ENCODE measurements at places on chromosomes 2 and 18.

GRCh38 chr2:241437179-241437578, 71.2 kb downstream of the STK25 start:
- DNase-seq, result no peak

- no peak for DNase-seq
These were observed 563.6 kb upstream of the PKDCC start for GRCh38 chr2:41483982-41484857.

DNA sequence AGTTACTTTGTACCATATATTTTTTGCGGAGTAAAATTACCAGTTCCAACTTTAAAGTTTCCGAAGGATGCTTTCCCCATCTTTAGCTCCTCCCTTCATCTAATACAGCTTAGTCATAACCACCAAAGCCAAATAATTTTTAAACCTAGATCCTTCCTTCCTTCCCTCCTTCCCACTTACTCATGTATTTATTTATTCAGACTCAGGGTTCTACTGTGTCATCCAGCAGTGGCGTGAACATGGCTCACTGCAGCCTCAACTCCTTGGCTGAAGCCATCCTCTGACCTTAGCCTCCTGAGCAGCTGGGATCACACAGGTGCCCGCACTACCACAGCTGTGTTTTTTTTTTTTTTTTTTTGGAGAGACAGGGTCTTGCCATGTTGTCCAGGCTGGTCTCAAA, 4.4 kb downstream of the LPIN2 start:
- no peak for DNase-seq

DNA sequence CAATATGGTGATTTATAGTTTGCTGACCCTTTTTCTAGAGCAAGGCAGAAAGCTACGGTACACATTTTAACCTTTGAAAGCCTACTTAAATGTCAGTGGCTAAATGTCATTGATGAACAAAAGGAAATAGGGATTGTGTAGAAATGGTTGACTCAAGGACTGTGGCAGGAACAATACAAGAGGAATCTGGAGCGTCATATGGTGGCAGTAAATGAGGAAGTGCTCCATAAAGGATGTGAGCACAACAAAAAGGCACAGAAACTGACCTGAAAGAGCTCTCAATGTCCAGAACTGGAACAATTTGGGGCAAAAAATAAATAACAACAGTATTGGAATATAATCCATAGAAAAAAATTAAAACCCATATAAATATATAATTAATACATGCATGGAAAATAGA, 443.9 kb upstream of the VRK2 start:
- no peak for DNase-seq

GRCh38 chr2:132438691-132439090, 22.1 kb downstream of the GPR39 start:
- DNase-seq, result no peak

DNA sequence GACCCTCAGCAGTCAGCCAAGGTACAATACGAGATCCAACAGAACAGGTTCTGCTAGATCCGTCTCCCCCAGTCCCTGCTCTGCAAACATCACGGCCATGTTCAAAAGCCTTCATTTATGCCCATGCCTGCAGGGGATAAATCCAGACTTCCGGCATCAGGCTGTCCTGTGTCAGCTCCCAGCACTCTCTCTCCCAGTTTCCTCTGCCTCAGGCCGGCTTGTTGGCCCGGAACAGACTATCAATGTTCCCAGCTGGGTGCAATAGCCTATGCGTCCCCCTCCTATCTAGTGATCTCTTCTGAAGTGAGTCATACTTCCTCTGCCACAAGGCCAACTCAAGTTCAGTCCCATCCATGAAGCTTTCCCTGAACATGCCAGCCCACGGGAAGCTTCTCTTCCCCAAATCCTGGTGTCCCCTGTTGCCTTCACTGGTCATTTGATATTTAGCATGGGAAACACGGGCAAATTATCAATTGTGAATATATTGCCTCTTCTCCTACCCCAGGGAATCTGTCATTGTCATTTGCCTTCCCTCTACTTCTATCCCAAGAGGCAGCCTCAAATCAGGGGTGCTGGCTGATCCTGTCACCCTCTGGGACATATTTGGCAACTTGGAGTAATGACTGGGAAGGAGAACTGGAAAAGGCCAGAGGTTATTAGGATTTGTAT, 51.1 kb downstream of the CAPN13 start:
- DNase-seq, result no peak

DNA sequence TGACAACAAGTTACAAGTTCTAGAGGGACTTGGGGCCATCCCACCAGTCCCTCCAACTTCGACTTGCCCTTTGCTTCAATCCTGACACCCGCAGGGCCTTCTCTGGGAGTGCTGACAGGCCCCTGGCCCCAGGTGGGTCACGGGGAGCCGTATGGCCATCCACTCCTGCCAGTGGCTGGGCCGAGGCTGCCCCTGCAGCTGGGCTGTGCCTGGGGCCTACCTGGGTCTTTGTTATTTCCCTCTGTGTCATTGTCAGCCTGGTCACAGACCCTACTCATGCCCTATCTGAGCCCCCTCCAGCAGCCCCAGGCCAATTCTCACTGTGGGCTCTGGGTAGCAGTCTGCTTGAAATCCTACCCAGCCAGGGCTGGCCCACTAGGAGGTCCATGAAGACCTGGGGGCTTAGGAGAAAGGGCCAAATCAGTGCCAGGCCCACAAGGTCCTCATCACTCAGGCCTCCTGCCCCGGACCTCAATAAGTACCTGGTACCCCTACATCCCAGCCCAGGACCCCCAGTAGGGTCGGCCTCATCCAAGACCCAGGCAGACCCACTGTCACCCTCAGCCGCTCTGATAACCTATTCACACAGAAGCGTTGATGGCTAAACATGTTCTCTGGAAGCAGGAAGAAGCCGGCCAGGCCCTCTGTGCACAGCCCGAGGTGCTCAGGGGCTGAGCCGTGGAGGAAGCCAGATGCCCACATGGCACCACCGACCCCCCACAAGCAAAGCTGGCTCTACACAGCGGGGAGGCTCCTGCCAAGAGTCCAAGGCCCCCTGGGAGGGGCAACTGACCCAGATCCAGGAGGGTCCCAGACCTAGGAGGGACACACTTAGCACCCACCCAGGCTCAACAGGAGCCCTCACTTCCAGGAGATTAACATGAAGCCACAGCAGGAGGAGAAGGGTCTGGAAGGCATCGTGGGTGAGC, 57.7 kb downstream of the BIN1 start:
- no peak for DNase-seq

- no peak for DNase-seq
These were observed 32.0 kb downstream of the ERCC3 start for GRCh38 chr2:127261804-127262406.

GRCh38 chr2:28720345-28720744, 31.3 kb upstream of the PPP1CB start:
- no peak for DNase-seq

DNA sequence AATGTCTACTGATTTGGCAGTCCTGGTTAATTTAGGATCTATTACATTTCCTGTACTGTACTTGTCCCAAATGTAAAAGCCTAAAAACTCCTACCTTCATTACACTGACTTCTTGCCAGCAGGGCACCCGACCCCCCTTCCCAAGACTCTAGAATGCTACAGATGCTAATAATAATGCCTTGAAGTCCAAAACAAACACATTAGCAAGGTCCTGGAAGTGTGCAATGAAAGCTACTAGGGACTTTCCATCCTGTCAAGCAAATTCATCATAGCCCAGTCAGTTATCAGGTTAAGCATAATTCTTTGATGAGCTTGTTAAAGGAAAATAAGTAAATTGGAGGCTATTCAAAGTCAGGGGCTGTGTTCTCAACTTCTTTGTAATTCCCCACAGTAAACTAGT, 115.3 kb upstream of the RBBP8 start:
- DNase-seq, result no peak

GRCh38 chr18:10755855-10756254, 230.0 kb downstream of the NAPG start:
- no peak for DNase-seq

DNA sequence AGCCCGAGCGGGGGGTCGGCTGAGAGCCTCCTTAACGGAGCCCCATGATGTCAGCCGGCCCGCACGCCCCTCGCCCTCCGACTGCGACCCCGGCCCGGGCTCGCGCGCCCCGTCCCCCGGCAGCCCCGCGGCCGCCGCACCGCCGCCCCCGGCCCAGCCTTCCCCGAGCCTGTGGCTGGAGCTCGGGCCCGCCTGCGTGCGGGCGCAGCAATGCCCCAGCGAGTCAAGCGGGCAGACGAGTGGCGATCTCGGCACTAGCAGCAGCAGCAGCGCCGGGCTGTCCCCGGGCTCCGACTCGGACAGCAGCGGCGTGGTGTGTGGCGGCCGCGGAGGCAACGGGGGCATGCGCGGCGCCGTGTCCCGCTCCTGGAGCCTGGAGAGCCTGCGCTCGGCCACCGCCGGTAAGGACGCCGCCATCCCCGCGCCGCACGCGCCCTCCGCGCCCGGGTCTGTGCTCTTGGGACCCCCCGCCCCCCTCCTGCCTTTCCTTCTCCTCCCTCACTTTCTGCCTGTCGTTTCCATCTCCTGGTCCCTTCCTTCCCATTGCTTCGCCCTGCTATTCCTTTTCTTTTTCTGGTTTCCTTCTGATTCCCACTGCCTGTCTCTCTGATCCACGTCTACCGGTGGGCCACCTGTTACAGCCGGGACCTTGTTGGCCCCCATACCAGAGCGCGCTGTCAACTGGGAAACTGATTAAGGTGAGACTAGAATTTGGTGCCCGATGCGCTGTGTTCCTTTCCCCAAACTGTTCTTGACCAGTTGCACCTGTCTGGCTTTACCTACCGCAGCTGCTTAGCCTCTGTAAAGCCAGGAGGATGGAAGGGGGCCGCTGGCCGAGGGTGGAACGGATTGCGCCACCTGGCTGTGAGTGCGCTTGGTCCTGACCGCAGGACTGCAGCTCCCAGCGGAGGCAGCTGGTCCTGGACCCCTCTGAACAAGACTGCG, 127.4 kb downstream of the ARHGEF4 start:
- no peak for DNase-seq

Measured in stimulated activated CD8-positive, alpha-beta memory T cell treated with anti-CD3 and anti-CD28 coated beads, Interleukin-15, amount 100 ng/mL, for 48 hours (primary cell).